ENCODE measurements at places on chromosomes 1 and 21.

- no peaks in the 10 kb centered on the region for H3K4me1 ChIP-seq
- H3K36me3 ChIP-seq: no peaks in the 10 kb centered on the region
- no peak overlapping the region for H3K27ac ChIP-seq
These were observed 104.9 kb upstream of the SNX7 start for GRCh38 chr1:98556521-98557158.

DNA sequence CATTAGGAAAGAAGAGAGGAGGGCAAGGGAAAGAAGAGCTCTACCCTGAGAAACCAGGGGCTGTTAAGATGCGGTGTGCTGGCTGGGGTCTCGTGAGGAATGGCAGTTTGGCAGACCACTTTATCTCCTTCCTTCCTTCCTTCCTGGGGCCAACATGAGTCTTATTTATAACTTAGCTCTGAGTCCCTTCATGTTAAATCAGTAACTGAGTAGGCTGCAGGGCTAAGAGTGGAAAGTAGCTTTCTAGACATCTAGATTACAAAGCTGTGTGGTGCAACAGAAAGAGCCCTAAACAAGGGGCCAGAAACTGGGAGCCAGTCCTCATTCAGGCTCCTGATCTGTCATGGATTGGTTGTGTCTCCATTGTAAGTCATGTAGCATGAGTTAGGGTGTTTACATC lies 135.4 kb upstream of the DUSP10 start:
- peaks cover 3% of the 10 kb centered on the region for H3K4me1 ChIP-seq
- no peak overlapping the region for H3K27ac ChIP-seq
- no peak overlapping the region for H3K4me3 ChIP-seq
- H3K27me3 ChIP-seq: no peaks in the 10 kb centered on the region
- no peak for DNase-seq
- H3K36me3 ChIP-seq: no peaks in the 10 kb centered on the region

DNA sequence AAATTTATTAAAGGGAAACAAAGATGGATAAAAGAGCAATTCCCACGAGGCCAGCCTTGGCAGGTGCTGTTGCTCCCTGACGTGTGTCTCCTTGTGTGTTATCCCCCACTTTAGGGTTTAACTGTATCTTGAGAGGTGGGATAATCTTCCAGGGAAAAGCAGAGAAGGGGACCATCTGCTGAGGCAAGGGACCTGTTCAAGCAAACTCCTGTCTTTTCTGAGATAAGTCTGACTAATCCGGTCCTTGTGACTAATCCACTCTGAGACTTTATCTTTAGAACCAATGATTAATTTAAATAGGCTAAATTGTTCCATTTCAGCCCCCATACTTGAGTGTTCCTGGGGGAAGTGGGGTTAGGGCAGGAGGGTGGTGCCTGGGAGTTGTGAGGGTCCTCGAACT lies 163.6 kb downstream of the CAMTA1 start:
- H3K27ac ChIP-seq: no peak overlapping the region
- no peaks in the 10 kb centered on the region for H3K36me3 ChIP-seq
- H3K4me1 ChIP-seq: no peaks in the 10 kb centered on the region
- no peak for DNase-seq
- no peaks in the 10 kb centered on the region for H3K27me3 ChIP-seq
- H3K4me3 ChIP-seq: no peak overlapping the region

- no peaks in the 10 kb centered on the region for H3K27me3 ChIP-seq
- no peak overlapping the region for H3K27ac ChIP-seq
- no peak for DNase-seq
- H3K36me3 ChIP-seq: no peaks in the 10 kb centered on the region
- H3K4me1 ChIP-seq: no peaks in the 10 kb centered on the region
- H3K4me3 ChIP-seq: no peak overlapping the region
These were observed 212.9 kb downstream of the KCNH1 start for GRCh38 chr1:210920716-210921694.

DNA sequence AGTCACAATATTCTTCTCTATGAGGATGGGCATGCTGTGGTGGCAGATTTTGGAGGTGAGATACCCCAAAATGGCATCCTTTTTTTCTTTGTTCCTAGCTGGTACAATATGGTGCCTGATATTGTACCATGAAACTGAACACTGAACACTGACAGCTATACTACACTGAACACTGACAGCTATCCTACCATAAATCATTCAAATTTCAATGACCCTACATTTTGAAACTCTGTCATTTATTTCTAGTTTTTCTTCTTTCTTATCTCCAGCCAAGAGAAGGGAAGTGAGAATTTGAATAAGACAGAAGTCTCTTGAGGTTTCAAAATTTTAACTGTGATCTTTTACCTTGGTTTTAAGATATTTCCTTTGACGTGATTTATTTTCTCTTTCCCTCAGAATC lies 76.3 kb downstream of the LRRC53 start:
- no peak overlapping the region for H3K4me3 ChIP-seq
- no peaks in the 10 kb centered on the region for H3K4me1 ChIP-seq
- H3K27ac ChIP-seq: no peak overlapping the region
- no peaks in the 10 kb centered on the region for H3K27me3 ChIP-seq
- H3K36me3 ChIP-seq: no peaks in the 10 kb centered on the region

DNA sequence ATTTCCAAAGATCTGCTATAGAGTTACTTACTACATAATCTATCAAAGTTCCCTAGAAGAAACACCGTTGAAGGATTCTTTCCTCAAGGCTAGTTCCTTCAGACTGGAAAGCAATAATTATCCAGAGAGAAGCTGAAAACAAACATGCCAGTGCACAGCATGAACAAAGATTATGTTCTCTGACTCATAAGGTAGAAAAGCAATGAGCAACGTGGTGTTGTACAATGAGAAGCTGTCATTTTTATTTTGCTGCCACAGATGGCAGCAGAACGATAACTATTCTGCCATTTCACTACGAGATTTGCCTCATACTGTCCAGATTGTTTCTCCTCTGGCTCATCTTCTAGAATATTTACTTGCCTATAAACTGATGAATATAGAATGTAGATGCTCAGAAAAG lies 10.7 kb downstream of the EXTL2 start:
- no peak for DNase-seq
- no peak overlapping the region for H3K4me3 ChIP-seq
- H3K36me3 ChIP-seq: no peaks in the 10 kb centered on the region
- no peaks in the 10 kb centered on the region for H3K27me3 ChIP-seq
- no peak overlapping the region for H3K27ac ChIP-seq
- no peaks in the 10 kb centered on the region for H3K4me1 ChIP-seq

DNA sequence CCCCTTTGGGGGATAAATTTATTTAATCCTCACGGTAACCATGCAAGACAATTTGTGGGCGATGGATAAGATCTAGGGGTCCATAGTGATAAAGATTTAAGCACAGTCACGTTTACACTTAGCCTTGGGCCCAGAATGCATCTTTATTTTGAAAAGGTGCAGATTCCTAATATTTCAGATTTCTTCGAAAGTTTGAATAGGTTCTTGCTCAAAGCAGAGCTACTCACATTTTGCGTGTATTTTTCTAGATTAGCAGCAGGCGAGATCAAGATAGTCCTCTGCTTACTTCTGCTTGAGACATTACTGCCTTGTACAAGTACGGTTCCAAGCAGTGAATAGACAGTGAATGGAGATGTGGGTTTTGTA lies 647 bp downstream of the TSEN15 start:
- H3K4me1 ChIP-seq: peaks cover 6% of the 10 kb centered on the region
- H3K27ac ChIP-seq: peak overlapping the region; percentile 94

DNA sequence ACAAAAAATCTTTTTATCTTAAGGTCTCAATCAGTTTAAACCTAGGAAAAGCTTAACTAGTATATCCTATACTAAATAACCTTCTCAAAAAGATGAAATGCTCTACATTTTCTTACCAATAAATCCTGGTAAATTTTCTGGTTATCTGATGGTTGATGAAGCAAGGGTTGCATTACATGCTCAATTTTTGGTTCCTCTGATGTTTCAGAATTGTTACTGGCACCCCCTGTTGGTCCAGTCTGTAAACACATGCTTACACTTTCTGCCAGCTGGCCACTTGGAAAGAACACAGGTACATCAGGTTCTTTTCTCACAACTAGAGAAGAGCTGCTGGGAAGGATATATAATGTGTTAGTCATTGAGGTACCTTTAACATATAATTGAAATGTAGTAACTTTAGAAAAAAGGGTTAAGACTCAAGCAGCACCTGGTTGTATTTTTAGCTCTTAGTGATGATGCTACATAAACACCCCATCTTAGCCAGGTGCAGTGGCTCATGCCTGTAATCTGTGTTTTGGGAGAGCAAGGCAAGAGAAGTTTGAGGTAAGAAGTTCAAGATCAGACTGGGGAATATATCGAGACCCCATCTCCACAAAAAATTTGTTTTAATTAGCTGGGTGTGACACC lies 30.9 kb upstream of the TAL1 start:
- no peak overlapping the region for H3K27ac ChIP-seq
- DNase-seq: peak; percentile 66
- H3K4me1 ChIP-seq: no peaks in the 10 kb centered on the region
- no peak overlapping the region for H3K4me3 ChIP-seq
- H3K27me3 ChIP-seq: no peaks in the 10 kb centered on the region
- peaks cover 11% of the 10 kb centered on the region for H3K36me3 ChIP-seq

DNA sequence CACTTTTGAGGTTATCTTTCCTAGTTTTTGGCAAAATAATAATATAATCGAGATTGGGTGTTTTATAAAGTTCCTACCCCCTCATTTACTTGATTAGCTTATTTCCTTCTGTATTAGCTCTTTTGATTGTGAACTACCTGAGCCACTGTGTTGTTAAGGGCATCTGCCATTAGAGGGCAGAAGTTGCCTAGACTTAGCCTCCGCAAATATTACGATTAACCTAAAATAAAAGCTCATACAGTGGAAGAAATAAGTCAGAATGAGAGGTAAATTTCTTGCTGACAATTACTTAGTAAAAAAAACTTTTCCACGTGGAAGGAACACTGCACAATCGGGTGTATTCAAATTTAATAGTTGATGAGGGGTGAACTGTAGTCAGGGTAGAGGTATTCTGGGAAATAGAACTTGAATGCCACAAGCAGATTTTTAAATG lies 2.3 kb downstream of the H3-3A start:
- no peak overlapping the region for H3K27ac ChIP-seq
- peaks cover 6% of the 10 kb centered on the region for H3K4me1 ChIP-seq
- H3K27me3 ChIP-seq: no peaks in the 10 kb centered on the region
- H3K4me3 ChIP-seq: peak overlapping the region; percentile 8

GRCh38 chr1:115411371-115412063 lies 73.5 kb upstream of the NGF start:
- H3K36me3 ChIP-seq: no peaks in the 10 kb centered on the region
- no peak overlapping the region for H3K4me3 ChIP-seq
- H3K27me3 ChIP-seq: no peaks in the 10 kb centered on the region
- no peaks in the 10 kb centered on the region for H3K4me1 ChIP-seq

DNA sequence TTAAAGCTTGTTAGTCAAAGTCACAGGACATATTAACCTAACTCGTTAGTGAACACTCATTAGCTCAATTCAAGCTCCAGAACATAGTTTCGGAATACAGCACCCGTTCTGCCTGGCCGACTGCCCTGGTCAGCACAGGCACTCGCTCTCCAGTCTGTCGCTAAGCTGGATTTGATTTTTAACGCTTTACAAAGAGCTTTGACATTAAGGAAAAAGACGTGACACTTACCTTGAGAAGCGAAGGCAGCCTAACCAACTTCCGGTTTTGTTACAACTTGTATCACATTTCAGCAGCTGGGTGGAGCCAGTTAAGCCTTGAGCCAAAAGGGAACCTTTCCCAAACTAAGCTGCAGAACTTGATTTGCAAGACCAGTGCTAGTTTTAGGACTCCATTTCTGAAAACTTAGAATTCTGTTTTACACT lies at the start of gene FRRS1:
Gene FRRS1, minus strand, starts transcription at position 258 of the 423 bp plus-strand sequence. CDS start 17,867 bp downstream, outside the sequence.
- peaks cover 6% of the 10 kb centered on the region for H3K4me1 ChIP-seq
- H3K36me3 ChIP-seq: no peaks in the 10 kb centered on the region
- peak within 1 kb of the TSS; percentile 83 for H3K27ac ChIP-seq
- H3K27me3 ChIP-seq: no peaks in the 10 kb centered on the region
- peak; percentile 91 for DNase-seq

- DNase-seq: no peak
- no peaks in the 10 kb centered on the region for H3K4me1 ChIP-seq
- H3K36me3 ChIP-seq: no peaks in the 10 kb centered on the region
- H3K4me3 ChIP-seq: no peak overlapping the region
- H3K27ac ChIP-seq: no peak overlapping the region
These were observed 84.8 kb upstream of the CACNA1E start for GRCh38 chr1:181398544-181398943.

- DNase-seq: no peak
- H3K36me3 ChIP-seq: no peaks in the 10 kb centered on the region
- no peaks in the 10 kb centered on the region for H3K27me3 ChIP-seq
- H3K4me3 ChIP-seq: no peak overlapping the region
These were observed 241.0 kb downstream of the FMN2 start for GRCh38 chr1:240332672-240333071.

Measured in mesendoderm (in vitro differentiated cells).